Dermis lymphatic vessel endothelial cell (primary cell): ENCODE measurements at places on chromosomes 3 and 15. TPM values are rescaled to one million over a fixed set of nuclear protein-coding genes. Genes with fewer than 3 reads are reported as not detected.

Gene CCR9
- total RNA-seq = not detected in 2 replicates

Gene FETUB
- not detected in 2 replicates for total RNA-seq

Gene NPRL2
- total RNA-seq = 13.2 and 14.1 TPM in 2 replicates

Gene SATB1
- total RNA-seq = 3.9 and 11.7 TPM in 2 replicates

Gene COLQ
- total RNA-seq = 0.43 and 0.98 TPM in 2 replicates

Gene ZNF385D
- 0.76 and 0.86 TPM in 2 replicates for total RNA-seq

Gene LIPC
- total RNA-seq = 0.33 and 1.1 TPM in 2 replicates

Gene ACTR8
- total RNA-seq = 34.2 and 35.1 TPM in 2 replicates

Gene ADAMTSL3
- total RNA-seq = 25.6 and 28.8 TPM in 2 replicates

Gene SLCO2A1
- total RNA-seq = 6.7 and 9.0 TPM in 2 replicates

Gene IL17RD
- 0.22 and 1.0 TPM in 2 replicates for total RNA-seq

Gene KBTBD13
- not detected in 2 replicates for total RNA-seq

Gene CLPX
- total RNA-seq = 40.1 and 49.9 TPM in 2 replicates

Gene LMAN1L
- total RNA-seq = not detected in 2 replicates

Gene RTP2
- not detected in 2 replicates for total RNA-seq

Gene TMEM43
- 60.2 and 69.7 TPM in 2 replicates for total RNA-seq

Gene CFAP92
- 1.0 and 1.3 TPM in 2 replicates for total RNA-seq

Gene WNT5A
- 2.1 and 4.2 TPM in 2 replicates for total RNA-seq

Gene SLC2A2
- not detected in 2 replicates for total RNA-seq

Gene FMN1
- under 0.01 and 0.11 TPM in 2 replicates for total RNA-seq

Gene ANKRD34C
- total RNA-seq = not detected in 2 replicates

Gene TADA3
- total RNA-seq = 22.0 and 24.7 TPM in 2 replicates

Gene KPNA4
- total RNA-seq = 22.8 and 25.4 TPM in 2 replicates

Gene MRPL3
- total RNA-seq = 41.8 and 71.9 TPM in 2 replicates

Gene P2RY1
- 1.1 and 2.9 TPM in 2 replicates for total RNA-seq

Gene GTF2A2
- total RNA-seq = 34.9 and 44.6 TPM in 2 replicates

Gene SCAANT1
- not detected in 2 replicates for total RNA-seq

Gene AP3B2
- total RNA-seq = not detected in 2 replicates

Gene TMEM108
- total RNA-seq = 0.09 TPM in 1 of 2 replicates, not detected in the other

Gene GPR156
- under 0.01 TPM in 2 replicates for total RNA-seq

Gene GHSR
- total RNA-seq = not detected in 2 replicates

Gene SLC22A14
- total RNA-seq = under 0.01 TPM in 2 replicates

Gene SOX14
- not detected in 2 replicates for total RNA-seq
